ENCODE measurements at places on chromosomes 2 and 18.
A peak's percentile ranks its signal among the peaks of the same experiment; 100 is the strongest.

- DNase-seq, result no peak
- H3K27ac ChIP-seq, result no peak overlapping the region
- H3K27me3 ChIP-seq, result no peaks in the 10 kb centered on the region
- no peaks in the 10 kb centered on the region for H3K4me1 ChIP-seq
- no peak overlapping the region for H3K4me3 ChIP-seq
Measured at GRCh38 chr2:4012197-4012596, 308.8 kb downstream of the DCDC2C start.

DNA sequence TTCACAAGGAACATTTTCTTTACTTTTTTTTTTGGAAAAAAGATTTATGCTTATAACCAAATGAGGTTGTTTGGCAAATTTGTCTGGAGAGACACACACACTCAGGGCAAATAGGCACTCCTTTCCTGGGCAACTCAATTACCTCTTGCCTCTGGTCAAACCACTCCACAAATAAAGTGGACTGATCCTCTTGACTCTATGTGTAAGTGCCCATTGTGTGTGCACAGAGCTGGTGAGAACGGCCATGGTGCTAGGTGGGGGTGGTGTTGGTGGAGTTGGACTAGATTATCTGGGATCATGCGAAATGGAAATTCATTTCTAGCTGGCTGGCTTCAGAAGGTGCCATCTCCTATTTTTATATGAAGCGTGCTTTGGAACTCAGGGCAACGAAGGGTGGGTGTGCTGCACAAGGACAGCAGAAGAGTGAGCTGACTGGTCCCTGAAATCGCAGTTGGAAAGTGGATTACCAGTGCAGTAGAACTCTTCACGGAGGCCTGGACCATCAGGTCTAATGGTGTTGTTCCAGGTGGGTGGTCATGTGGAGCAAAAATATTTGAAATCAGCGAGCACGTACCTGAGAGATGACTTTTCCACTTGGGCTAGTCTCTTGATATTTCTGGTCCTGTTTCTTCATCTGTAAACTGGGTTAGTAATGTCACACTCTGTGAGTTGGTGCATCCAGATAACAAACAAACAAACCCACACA lies 149.9 kb downstream of the RPIA start:
- H3K4me3 ChIP-seq, result no peak overlapping the region
- peak; percentile 78 for DNase-seq
- H3K27me3 ChIP-seq, result no peaks in the 10 kb centered on the region
- H3K4me1 ChIP-seq, result peaks cover 32% of the 10 kb centered on the region

DNA sequence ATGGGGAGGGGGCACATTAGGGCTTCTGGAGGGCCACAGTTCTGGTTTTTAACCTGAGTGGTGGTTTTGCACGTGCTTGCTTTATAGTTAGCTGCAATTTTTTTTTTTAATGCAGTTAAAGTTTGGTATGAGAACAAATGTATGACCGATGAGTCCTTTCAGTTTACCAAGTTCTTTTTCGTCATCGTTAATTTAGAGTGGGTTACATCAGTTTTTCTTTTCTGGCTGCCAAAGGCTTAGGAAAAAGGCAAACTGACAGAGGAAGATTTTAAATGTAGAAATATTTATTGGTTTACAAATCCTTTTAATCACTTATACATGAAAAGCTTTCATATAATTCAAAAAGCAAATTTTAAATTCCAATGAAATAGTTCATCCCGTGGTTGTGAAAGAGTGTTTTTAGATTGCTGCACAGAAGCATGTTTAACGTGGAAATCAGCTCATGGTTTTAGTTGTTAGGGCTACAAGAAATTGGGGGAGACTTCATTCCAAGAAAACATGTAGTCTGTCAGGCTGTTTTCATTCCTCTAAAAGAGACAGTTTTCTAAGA lies 82.9 kb downstream of the MSH2 start:
- no peaks in the 10 kb centered on the region for H3K4me1 ChIP-seq
- H3K27ac ChIP-seq, result no peak overlapping the region
- H3K4me3 ChIP-seq, result no peak overlapping the region
- peaks cover 3% of the 10 kb centered on the region for H3K36me3 ChIP-seq
- H3K27me3 ChIP-seq, result no peaks in the 10 kb centered on the region

- H3K36me3 ChIP-seq, result no peaks in the 10 kb centered on the region
- H3K27me3 ChIP-seq, result no peaks in the 10 kb centered on the region
- H3K27ac ChIP-seq, result no peak overlapping the region
- no peak overlapping the region for H3K4me3 ChIP-seq
- peaks cover 9% of the 10 kb centered on the region for H3K4me1 ChIP-seq
- DNase-seq, result no peak
Measured at GRCh38 chr2:201938156-201938775, 95.4 kb upstream of the FZD7 start.

DNA sequence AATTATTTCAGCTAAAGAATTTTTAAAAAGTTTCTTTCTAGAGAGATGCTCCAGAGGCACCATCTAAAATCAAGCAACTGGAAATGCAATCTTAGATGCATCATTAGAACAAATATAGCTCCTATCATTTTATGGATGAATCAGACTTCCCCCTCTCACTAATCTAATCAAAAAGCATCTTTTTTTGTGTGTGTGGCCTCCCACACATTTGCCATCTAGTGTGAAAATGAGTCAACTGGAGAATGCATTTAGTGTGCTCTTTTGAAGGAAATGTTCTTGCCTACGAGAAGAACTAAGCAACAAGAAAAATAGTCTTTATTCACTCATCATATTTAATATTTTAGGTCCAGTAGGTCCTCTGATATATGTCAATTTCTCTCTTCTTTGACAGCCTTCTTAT lies 39.5 kb upstream of the FIGN start:
- no peak for DNase-seq
- peaks cover 10% of the 10 kb centered on the region for H3K4me1 ChIP-seq
- H3K4me3 ChIP-seq, result no peak overlapping the region
- H3K27me3 ChIP-seq, result no peaks in the 10 kb centered on the region
- H3K36me3 ChIP-seq, result no peaks in the 10 kb centered on the region
- H3K27ac ChIP-seq, result no peak overlapping the region

GRCh38 chr2:70126413-70126812 lies 39.1 kb downstream of the PCBP1 start:
- no peaks in the 10 kb centered on the region for H3K27me3 ChIP-seq
- H3K36me3 ChIP-seq, result no peaks in the 10 kb centered on the region
- no peak overlapping the region for H3K4me3 ChIP-seq

GRCh38 chr2:219457784-219458369 lies 23.2 kb downstream of the SPEG start:
- no peak overlapping the region for H3K4me3 ChIP-seq
- no peak overlapping the region for H3K27ac ChIP-seq
- H3K4me1 ChIP-seq, result peaks cover 7% of the 10 kb centered on the region
- no peak for DNase-seq
- H3K36me3 ChIP-seq, result no peaks in the 10 kb centered on the region
- H3K27me3 ChIP-seq, result no peaks in the 10 kb centered on the region

- H3K36me3 ChIP-seq, result no peaks in the 10 kb centered on the region
- H3K4me3 ChIP-seq, result no peak overlapping the region
- peaks cover 5% of the 10 kb centered on the region for H3K4me1 ChIP-seq
- no peak overlapping the region for H3K27ac ChIP-seq
Measured at GRCh38 chr2:218988164-218988563, 3.2 kb upstream of the FEV start.

- no peak for DNase-seq
- peaks cover 47% of the 10 kb centered on the region for H3K4me1 ChIP-seq
- no peak overlapping the region for H3K4me3 ChIP-seq
- no peaks in the 10 kb centered on the region for H3K27me3 ChIP-seq
- peak overlapping the region; percentile 87 for H3K27ac ChIP-seq
- no peaks in the 10 kb centered on the region for H3K36me3 ChIP-seq
Measured at GRCh38 chr2:241008711-241009121, 10.3 kb downstream of the SNED1 start.

DNA sequence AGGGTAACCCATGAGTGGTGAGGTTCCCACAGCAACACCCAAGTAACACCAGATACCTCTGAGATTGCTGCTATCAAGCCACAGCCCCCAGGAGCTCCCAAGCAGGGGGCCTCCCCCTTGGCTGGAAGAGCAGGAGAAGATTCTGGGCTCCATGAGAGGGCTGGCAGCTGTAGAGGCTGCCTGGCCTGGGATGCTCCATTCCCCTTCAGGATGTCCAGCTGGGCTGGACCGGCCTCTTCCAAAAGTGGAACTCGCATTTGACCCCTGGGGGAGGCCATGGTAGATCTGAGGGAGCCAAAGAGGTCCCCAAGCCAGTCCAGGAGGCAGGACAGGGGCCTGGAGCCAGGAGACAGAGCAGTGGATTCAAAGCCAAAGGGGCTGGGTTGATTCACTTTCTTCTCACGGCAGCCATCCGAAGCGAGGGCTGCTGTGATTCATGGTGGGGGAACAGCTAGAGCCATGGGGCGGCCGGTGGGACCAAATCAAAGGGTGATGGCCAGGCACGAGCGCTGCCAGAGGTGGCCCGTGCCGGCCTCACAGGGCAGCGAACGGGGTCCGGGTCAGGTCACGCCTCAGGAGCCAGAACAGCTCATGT lies 95.3 kb upstream of the ID2 start:
- peak overlapping the region; percentile 15 for H3K27ac ChIP-seq
- H3K4me3 ChIP-seq, result no peak overlapping the region
- DNase-seq, result no peak
- no peaks in the 10 kb centered on the region for H3K27me3 ChIP-seq
- H3K4me1 ChIP-seq, result peaks cover 15% of the 10 kb centered on the region
- H3K36me3 ChIP-seq, result no peaks in the 10 kb centered on the region

GRCh38 chr18:33495278-33495677 lies 54.8 kb upstream of the CCDC178 start:
- peak; percentile 36 for DNase-seq
- H3K27ac ChIP-seq, result no peak overlapping the region
- no peaks in the 10 kb centered on the region for H3K27me3 ChIP-seq
- H3K4me3 ChIP-seq, result no peak overlapping the region
